Daoy (cell line): ENCODE measurements at places on chromosomes 11 and 22.
A peak's percentile ranks its signal among the peaks of the same experiment; 100 is the strongest.

DNA sequence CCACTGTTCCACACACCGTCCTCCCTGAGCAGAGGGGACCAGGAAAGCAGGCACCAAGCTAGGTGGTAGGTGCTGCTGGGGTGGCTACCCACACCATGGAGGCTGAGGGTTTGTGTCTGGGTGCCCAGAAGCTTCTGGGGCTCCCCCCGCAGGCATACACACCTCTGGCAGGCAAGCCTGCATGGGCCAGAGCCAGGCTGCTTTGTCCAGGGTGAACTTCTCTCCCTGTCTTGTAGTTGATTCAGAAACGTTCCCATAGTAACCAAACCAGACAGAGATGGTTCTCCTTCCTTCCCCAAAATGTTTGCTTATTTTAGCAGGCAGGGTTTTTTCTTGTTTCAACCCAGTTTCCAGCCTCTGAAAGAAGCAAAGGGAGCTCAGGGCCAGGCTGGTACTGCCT is 40.9 kb upstream of the SUSD2 start:
- DNase-seq, result no peak

- no peak for DNase-seq
These were observed 396 bp upstream of the ROBO3 start for GRCh38 chr11:124864892-124865180.

DNA sequence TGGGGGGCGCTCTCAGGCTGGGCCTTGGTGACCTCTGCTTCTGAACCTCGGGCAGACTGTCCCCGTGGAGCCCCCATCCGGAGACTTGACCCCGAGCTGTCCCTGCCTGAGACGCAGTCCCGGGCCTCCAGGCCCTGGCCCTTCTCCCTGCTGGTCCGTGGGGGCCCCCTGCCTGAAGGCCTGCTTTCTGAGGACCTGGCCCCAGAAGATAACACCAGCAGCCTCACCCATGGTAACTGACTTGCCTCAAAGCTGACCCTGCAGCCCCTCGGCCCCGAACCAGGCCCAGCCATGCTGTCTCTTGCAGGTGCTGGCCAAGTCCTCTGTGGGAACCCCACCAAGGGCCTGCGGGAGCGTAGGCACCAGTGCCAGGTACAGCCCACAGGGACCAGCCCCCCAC is 8.9 kb downstream of the LMNTD2 start:
- no peak for DNase-seq

DNA sequence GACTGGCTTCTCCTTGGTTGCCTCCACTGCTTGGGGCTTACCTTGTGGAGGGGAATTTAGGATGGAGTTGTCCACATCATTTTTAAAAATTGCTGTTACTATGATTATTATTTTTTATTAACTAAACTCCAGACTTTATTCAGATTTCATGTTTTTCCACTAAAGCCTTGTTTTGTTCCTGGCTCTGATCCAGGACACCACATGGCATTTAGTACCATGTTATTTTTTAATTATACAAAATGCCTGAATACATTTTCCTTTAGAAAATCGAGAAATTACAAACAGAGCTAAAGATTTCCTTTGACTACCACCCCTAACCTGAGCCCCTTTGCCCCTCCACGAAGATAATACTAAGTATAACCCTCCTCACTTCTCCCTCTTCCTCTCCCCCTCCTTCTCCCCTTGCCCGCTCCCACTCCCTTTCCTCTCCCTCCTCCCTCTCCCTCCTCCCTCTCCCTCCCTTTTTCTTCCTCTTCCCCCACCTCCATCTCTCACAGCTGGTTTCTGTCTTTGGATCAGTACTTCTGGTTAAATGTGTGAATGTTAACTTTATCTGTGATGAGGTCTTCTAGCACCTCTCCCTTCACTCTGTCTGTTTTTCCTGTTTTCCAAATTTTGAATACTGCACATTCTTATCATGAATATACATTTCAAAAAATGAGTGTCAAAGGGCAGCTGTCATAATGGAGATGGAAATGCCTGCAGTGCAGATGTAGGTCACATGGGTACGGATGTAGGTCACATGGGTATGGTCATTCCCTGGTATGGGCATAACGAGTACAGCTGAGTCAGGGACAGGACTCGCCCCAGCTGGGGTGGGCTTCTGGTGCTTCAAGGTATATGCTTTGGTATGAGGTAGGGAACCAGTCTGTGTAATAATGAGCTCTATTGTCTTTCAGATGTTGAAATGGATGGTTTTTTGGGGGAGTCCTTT is 54.4 kb upstream of the OR4B1 start:
- no peak for DNase-seq

- DNase-seq, result no peak
These were observed 28.6 kb downstream of the MARK2 start for GRCh38 chr11:63867511-63867910.

DNA sequence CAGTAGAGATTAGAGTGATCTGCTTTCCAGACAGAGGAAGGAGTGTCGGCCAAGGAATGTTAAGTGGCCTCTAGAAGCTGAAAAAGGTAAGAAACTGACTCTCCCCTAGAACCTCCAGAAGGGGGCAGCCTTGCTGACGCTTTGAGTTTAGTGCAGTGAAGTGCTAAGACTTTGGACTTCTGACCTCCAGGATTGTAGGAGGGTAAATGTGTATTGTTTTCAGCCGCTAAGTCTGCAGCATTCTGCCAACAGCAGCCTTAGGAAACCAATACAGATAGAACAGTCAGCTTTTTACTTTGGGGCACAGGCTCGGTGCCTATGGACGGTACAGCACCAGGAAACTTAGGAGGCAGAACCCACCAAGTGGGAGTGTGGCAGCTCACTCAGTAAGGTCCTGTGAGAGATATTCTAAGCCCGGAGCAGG is 3.6 kb upstream of the TBC1D22A start:
- DNase-seq, result peak; percentile 56

DNA sequence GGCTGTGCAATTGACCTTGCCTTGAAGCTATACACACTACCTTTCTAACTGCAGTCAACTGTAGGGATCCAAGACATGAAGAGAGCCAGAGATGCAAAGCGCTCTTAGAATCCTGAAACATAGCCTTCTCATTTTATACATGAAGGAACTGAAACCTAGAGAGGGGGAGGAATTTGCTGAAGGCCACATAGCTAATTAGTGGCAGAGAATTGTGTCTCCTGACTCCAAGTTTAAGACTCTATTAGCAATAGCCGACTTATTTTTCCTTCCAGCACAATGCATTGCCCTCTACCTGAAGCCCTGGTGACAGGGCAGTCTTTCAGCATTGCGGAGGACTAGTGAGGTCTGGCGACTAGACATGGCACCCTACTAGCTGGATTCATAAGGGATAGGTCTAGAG is 727.0 kb upstream of the ANO5 start:
- DNase-seq, result no peak

DNA sequence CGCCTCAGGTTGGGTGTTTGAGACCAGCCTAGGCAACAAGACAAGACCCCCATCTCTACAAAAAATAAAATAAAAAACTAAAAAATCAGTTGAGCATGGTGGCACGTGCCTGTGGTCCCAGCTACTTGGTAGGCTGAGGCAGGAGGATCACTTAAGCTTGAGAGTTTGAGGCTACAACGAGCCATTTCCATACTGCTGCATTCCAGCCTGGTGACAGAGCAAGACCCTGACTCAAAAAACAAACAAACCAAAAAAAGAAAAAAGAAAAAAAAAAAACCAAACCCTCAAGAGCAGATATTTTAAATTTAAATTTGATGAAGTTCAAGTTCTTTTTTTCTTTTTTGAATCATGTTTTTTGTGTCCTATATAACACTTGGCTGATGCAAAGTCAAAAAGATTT is 7.2 kb upstream of the CCDC83 start:
- DNase-seq, result no peak

DNA sequence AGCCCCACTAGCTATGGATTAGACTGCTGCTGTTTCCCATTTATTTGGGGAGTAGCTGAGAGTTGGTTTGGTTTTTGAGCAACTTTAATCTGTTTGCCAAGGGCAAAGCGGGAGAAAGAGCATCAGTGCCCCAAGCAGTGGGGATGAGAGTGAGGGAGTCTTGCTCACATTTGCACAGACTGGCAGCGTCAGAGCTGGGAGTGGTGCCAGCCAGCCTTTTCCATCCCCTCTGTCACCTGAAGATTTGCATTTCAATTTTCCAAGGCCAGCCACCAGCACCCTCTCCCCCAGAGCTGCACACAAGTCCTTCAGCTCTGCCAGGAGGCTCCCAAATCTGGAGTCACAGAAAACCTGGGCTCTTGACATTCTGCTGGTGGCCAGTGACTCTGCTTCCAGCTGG is 21.0 kb upstream of the UVRAG start:
- DNase-seq, result no peak

DNA sequence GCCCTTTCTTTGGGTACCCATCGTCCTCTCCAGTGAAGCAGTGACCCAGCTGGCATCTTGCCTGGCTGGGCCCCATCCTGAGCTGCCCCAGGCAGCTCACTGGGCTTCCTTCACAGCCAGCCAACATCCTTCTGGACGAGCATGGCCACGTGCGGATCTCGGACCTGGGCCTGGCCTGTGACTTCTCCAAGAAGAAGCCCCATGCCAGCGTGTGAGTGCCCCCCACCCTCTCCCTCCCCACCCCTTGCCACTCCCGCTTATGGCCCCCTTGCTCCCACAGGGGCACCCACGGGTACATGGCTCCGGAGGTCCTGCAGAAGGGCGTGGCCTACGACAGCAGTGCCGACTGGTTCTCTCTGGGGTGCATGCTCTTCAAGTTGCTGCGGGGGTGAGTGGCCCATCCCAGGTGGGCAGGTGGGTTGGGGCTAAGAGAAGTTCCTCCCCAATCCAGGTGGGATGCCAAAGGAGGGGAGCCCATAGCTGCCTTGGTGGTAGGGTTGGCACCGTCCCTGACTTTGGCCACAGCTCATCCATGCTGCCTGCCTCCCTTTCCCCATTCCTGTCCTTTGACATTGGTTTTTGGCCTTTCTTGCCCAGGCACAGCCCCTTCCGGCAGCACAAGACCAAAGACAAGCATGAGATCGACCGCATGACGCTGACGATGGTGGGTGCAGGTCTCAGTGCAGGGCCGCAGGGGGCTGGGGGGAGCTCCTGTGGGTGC is 6.8 kb upstream of the ANKRD13D start:
- no peak for DNase-seq

- no peak for DNase-seq
These were observed 729.8 kb downstream of the FAM181B start for GRCh38 chr11:82003671-82004515.

DNA sequence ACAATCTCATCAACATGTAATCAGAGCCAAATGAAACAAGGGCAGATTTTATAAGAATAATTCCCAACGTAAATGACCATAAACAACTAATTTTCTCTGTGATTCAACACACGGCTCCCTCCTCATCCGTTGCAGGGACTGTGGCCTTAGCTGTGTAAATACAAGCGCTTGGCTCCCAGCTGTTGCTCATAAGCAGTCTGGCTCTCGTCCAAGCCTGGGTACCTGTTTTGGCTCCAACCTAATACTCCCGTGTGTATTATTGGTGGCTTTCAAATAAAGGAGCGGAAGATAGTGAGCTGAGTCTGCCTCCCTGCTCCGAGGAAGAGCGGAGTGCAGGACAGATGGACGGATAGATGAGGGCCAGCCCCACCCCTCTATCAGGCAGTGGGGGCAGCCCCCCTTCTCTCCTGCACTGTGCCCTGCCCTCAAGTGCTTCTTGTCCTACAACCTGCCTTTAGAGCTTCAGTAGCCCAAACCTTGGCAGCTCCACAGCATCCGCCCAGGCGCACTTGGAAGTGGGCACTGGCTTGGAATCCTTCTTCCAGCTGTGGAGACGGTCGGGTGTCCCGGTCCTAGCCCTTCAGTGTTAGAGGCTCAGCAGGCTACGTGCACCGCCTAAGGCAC is 670.9 kb downstream of the BRD1 start:
- DNase-seq, result peak; percentile 19

- DNase-seq, result no peak
These were observed 1477.2 kb downstream of the BRD1 start for GRCh38 chr22:48350456-48350855.

DNA sequence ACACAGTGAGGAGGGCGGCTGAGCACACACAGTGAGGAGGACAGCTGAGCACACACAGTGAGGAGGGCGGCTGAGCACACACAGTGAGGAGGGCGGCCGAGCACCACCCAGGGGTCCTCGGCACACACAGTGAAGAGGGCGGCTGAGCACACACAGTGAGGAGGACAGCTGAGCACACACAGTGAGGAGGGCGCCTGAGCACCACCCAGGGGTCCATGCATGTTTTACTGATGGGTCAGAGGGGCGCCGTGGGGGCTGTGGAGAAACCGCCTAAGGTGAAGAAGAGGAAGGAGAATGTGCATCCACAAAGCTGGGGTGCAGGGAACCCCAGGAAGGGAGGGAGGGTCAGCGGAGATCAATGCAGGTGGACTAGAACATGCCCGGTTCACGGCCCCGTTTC is 461.8 kb downstream of the BRD1 start:
- no peak for DNase-seq

- DNase-seq, result no peak
These were observed 1.2 kb upstream of the RASGRP2 start for GRCh38 chr11:64745189-64745520.

- no peak for DNase-seq
These were observed 5.2 kb upstream of the H19 start for GRCh38 chr11:2002807-2003206.

DNA sequence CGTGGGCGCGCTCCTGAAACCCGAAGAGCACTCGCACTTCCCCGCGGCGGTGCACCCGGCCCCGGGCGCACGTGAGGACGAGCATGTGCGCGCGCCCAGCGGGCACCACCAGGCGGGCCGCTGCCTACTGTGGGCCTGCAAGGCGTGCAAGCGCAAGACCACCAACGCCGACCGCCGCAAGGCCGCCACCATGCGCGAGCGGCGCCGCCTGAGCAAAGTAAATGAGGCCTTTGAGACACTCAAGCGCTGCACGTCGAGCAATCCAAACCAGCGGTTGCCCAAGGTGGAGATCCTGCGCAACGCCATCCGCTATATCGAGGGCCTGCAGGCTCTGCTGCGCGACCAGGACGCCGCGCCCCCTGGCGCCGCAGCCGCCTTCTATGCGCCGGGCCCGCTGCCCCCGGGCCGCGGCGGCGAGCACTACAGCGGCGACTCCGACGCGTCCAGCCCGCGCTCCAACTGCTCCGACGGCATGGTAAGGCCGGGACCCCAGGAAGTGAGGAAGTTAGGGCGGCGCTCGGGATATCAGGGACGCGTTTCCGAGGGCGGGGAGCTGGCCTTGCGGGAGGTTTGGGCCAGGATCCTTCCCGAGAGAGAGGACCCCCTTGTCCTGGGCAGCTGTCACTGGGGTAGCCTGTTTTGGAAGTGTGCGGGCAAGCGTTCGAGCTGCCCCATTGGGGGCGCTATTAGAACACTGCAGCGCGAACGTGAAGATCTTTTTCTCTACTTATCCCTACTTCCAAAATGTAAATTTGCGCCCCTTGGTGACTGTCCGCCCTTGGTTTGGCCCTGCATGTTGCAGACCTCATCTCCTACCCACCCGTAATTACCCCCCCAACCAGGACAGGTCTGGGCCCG is 796 bp downstream of the MYOD1 start:
- peak; percentile 24 for DNase-seq
